ENCODE measurements at places on chromosomes 1 and 21. TPM values are rescaled to one million over a fixed set of nuclear protein-coding genes. Genes with fewer than 3 reads are reported as not detected.

The SOD1 gene
- total RNA-seq, result 217 TPM

The TEX38 gene
- total RNA-seq, result 1.0 TPM

The PDE9A gene
- total RNA-seq, result 17.8 TPM

The LCE1A gene
- not detected for total RNA-seq

The CFAP45 gene
- total RNA-seq, result 1.2 TPM

The CFAP107 gene
- total RNA-seq, result 1.5 TPM

The E2F2 gene
- total RNA-seq, result 0.69 TPM

The GJA5 gene
- 0.29 TPM for total RNA-seq

The SUCO gene
- 27.7 TPM for total RNA-seq
